ENCODE measurements at places on chromosomes 11 and 22.
A peak's percentile ranks its signal among the peaks of the same experiment; 100 is the strongest.

- DNase-seq: peak; percentile 55
Observed at GRCh38 chr11:34243600-34244464, 114.0 kb downstream of the ABTB2 start.

DNA sequence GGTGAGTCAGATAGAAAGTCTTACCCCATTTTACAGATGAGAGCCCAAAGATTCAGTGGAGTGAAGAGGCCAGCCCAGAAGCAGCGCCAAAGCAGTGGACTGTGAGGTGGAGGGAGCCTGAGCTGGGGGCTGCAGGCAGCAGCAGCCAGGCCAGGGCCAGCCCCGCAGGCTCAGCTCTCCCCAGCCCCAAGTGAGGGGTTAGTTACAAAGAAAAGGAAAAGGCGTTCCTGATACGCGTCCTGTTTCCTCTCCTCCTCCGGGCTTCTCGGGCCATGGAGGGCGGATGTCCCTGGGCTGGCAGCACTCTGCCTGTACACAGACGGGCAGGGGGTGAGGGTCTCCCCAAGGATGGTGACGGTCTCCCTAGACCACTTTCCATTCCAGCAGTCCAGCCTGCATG is 44.9 kb downstream of the ARRB1 start:
- no peak for DNase-seq

GRCh38 chr22:46149512-46150033 is 753 bp upstream of the PPARA start:
- DNase-seq: peak; percentile 17

- DNase-seq: peak; percentile 55
Observed at GRCh38 chr22:44337678-44338004, 24.9 kb upstream of the SHISAL1 start.

DNA sequence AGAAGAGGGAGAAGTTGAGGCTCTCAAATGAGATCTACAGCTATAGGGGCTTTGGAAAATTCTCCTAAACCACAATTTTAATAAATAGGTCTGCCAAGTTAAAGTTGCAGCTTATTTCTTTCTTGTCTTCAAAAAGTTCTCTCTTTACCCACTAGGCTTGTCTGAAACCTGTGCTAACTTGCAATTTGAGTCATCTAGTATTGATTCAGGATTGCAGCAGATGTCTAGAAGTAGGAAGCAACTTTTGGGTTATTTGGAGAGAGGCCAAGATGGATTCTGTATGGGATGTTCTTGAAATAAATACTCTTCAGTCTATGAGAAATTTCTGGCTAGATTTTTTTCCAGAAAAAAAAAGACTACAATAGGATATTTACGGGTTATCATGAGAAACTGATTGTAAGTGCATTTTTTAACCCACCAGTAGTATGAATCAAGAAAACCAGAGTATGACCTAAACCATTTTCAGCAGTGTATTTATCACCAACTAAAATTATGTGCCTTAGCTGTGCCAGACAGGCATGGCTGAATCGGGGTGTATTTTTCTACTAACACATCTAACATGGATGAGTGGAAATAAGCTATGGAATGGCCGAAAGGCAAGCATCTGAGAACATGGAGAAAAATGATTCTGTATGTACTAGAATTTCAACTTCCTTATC is 4.9 kb upstream of the RAB38 start:
- DNase-seq: no peak

GRCh38 chr22:17035246-17035645 is 27.2 kb upstream of the GAB4 start:
- DNase-seq: no peak

- peak; percentile 90 for DNase-seq
Observed at GRCh38 chr11:47946682-47947559, 33.4 kb upstream of the PTPRJ start.

- no peak for DNase-seq
Observed at GRCh38 chr22:43931771-43932170, 8.2 kb downstream of the PNPLA3 start.

DNA sequence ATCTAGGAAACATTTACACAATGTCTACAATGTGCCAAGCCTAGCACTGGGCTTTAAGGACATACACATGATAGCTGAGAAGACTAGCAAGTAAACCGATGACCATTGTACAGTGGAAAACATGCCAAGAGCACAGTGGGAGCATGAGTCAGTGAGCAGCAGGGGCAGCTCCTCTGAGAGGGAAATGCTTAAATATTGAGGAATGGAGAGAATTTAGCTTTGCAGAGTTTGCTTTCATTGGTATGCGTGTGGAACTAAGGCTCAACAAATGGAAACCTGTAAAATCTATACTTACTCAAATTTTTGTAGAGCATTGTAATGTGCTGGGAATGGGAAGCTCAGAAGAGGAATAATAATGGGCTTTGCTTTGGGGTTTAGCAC is 282.3 kb downstream of the ST3GAL4 start:
- peak; percentile 99 for DNase-seq

DNA sequence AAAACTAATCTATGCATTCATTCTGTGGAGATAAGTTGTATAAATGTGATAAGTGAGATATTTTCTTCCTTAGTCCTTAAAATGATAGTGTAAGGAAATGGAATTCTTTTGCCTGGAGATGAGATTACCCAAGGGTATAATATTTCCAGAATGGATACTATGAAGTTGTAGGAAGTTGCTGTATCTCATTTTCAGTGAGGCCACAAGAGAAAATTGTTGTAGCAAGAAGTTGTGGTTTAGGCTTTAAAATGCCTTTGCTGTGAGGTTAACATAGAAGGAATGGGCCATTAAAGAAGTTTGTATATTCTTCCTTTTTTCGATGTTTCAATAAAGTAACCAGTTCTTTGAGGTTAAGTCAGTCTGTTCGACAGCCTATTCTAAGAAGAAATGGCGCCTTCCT is 50.7 kb upstream of the LIN7C start:
- DNase-seq: peak; percentile 40

- DNase-seq: no peak
Observed at GRCh38 chr11:105989124-105989523, 32.9 kb downstream of the MSANTD4 start.

DNA sequence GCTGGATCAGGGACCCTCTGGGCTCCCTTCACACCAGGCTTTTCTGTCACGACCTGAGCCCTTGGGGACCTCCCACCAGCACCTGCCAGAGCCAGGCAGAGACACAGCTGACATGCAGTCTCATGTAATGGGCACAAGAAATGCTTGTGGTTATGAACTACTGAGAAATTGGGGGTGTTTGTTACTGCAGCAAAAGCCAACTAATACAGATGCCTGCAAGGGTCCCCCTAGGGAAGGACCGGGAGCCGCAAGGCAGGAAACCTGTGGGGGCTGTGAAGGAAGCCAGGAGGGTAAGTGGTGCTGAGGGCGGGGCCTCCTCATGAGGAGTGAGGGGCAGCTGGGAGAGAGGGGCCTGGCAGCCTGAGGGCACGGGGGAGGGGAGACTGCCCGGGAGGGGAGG is 16.6 kb downstream of the WNT11 start:
- DNase-seq: no peak

DNA sequence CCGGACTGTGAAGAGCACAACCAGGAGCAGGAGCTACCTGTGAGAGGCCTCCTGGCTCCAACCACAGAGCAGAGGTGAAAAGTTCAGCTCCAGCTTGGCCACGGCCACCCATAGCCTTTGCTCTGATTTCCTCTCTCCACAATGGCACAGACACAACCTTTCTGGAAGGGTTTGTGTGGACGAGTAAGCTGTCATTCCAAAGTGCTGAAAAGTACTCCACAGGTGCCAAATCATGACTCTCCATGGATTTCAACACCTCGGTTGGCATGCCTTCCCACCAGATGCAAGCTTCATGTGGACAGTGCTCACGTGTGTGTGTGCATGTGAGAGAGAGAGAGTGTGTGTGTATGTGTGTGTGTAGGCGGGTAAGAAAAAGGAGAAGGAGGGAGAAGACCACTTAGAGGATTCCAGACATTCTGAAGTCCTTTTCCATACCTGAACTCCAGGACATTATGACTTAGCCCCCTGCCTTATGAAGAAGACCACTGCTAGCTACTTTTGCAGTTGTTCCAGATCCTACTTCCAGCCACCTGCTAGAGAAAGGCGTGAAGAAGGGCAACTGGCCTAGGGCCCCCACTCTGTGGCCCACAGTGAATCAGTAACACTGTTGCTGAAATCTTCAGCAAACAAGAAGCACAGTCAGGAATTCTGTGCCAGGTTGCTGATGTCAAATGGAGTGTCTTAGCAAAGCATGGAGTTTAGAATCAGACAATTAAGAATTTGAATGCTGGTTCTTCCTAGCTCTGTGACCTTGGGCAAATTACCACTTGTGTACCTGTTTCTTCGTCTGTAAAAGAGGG is 13.9 kb upstream of the NAV2 start:
- peak; percentile 43 for DNase-seq

DNA sequence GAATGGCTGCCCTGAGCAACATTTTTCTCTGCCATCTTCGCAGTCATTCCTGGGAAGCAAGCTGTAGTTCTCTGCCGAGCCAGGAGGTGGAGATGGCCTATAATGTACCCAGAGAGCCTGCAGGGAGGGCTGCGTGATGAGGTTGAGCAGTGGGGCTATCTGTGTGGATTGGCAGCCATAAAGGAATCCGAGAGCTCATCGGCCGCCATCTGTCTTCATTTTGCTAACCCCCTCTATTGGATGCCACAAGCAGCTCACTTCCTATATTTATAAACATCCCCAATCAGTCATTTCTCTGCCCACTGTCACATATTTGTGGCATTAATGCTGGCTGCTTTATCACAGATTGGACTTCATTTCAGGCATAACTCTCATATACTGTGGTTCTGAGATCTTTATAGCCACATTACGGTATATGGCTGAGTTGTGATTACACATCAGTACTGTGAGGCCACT is 209.5 kb downstream of the NTM start:
- DNase-seq: peak; percentile 95

DNA sequence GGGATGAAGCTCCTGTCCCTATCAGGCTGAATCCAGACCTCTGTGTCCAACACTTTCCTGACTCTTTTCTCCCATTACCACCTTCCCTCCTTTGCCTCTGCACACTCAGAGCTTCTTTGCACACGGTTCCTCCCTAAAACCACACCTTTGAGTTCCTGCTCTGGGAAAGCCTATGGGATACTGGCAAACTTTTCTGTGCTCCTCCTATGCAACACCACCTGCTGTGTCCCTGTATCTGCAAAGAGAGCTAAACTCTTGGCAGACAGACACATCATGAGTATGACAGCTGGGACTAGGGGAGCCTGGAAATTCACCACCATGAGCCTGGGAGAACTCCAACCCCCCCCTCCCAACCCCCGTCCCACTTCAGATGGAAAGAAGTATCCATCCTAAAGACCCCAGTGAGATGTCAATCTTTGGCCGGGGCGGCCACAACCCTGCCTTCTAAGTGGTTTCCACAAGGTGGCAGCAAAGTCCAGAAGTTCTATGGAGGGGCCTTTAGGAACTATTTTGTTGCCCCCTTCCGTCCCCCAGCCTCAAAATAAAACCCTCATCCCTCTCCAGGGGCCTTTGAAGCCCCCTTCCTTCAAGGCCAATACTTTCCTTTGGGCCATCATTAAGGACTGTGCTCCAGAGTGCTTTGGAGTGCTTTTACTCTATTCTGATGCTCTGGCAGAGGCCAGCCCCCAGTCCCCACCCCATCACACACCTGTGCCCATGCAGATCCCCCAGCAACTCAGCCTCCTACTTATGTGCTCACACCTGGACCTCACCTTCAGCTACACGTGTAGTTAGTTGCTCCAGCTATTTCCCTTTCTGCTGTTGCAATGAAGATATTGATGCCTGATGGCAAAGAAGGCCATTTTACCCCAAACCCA is 19.4 kb downstream of the HTR3A start:
- DNase-seq: peak; percentile 3

DNA sequence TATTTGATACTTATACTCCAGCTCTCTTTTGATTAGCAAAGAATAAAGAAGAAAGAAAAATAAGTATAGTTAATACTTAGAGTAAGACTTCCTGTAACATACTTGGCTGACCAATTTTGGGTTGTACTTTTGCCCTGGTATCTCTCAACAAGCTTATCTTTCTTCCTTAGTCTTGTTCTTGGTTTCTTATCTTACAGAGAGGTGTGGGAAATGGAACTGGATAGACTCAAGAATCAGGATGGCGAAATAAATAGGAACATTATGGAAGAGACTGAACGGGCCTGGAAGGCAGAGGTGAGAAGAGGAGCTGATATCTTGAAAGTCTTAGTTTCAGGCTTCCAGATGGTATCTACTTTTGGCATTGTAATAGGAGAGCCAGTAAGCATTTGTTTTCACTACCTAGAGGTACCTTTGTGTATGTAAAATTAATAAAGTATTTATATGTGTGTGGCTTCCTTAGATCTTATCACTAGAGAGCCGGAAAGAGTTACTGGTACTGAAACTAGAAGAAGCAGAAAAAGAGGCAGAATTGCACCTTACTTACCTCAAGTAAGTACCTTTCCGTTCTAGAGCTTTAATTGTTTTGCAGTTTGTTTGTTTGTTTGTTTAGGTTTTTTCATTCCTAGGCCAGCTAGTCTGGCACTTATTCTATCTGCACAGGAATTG is 11.3 kb upstream of the BACE1-AS start:
- DNase-seq: no peak

DNA sequence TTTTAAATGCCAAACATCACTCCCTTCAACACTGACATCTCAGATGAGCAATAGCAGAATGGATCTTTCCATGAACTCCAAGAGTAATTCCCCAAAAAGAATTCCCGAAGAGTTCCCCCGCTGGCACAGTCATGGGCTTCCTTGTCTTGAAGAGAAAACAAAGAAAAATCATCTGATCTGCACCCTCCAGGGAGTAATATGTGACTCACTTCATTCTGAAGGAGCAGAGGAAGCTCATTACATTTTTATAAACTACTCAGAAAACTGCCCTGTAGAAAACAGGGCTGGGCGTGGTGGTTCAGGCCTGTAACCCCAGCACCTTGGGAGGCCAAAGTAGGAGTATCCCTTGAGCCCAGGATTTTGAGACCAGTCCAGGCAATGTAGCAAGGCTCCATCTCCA is 35.7 kb downstream of the CELSR1 start:
- peak; percentile 88 for DNase-seq

DNA sequence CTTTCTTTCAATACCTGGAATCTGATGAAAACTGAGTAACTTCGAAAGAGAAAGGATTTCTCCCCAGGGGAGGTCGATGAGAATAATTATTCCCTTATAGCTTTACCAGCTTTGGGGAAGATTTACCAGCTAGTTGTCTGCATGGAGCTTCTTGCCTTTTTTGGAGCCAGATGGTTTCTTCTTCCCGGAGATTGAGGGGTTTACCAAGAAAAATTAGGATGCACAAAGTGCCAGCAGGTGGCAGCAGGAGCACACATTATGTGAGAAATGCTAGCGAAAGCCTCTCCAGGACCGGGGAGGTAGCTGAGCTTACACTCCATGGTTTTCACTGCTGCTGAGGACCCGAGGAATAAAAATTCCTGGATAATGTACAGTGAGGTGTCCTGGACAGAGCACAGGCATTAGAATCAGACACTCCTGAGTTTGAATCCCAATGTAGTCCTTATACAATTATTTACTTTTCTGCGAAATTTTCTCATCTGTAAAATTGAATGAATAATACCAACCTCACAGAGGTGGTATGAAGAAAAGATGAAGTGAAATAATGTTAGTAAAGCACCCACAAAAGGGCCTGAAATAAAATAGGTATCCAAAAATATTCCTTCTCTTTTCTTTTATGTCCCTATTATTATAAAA is 46.0 kb upstream of the PARVA start:
- peak; percentile 91 for DNase-seq

- peak; percentile 26 for DNase-seq
Observed at GRCh38 chr11:1862588-1863351, 9.9 kb downstream of the LSP1 start.

- no peak for DNase-seq
Observed at GRCh38 chr22:17855572-17856290, 81.5 kb upstream of the BID start.
